Calu3 (cell line): ENCODE measurements at places on chromosomes 16 and 17.

DNA sequence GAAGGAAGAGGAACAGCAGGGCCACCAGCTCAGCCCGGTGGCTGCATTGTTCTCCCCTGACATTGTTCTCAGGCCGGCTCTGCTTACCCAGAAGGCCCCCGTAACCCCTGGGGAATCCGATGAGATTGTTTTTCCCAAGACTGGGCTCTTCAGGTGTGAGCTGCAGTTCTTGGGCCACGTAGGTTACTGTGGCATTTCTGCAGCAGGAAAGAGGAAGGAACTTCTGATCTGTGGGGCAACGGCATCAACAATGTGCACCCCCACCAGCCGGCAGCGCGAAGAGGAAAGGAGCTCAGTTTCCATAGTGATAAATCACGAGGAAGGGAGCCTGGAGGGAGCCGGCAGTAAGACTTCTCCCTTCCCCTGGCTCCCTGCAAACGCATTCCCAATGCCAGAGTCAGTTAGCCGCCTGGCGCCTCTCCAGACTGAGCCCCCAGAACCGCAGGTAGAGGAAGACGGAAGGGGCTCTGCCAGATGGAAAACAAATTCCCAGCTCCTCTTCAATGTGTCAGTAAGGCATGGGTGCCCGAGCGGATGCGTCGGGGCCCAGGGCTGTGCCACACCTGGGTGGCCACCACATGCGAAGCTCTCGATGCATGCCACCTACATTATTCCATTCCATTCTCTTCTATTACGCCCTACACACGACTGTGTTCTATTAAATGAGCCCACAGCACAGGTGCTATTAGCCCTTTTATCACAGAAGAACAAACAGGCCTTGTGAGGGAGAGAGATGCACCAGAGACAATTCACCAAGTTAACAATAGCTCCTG is 21.5 kb upstream of the PECAM1 start:
- no peak for DNase-seq
- H3K27me3 ChIP-seq: no peaks in the 10 kb centered on the region
- no peak overlapping the region for H3K27ac ChIP-seq
- H3K4me1 ChIP-seq: no peaks in the 10 kb centered on the region
- H3K4me3 ChIP-seq: no peak overlapping the region

GRCh38 chr16:75485230-75486013 is 9.8 kb downstream of the CHST6 start:
- peaks cover 7% of the 10 kb centered on the region for H3K36me3 ChIP-seq
- no peaks in the 10 kb centered on the region for H3K27me3 ChIP-seq
- peaks cover 43% of the 10 kb centered on the region for H3K4me1 ChIP-seq
- no peak for DNase-seq
- H3K27ac ChIP-seq: peak overlapping the region; percentile 2

GRCh38 chr17:19461116-19461515 is 50.1 kb downstream of the RNF112 start:
- peaks cover 29% of the 10 kb centered on the region for H3K27me3 ChIP-seq
- no peaks in the 10 kb centered on the region for H3K4me1 ChIP-seq
- H3K27ac ChIP-seq: no peak overlapping the region
- H3K36me3 ChIP-seq: no peaks in the 10 kb centered on the region

GRCh38 chr17:68509141-68510057 is 2.8 kb upstream of the PRKAR1A start:
- H3K27me3 ChIP-seq: no peaks in the 10 kb centered on the region
- peaks cover 32% of the 10 kb centered on the region for H3K36me3 ChIP-seq
- H3K27ac ChIP-seq: no peak overlapping the region
- peaks cover under 1% of the 10 kb centered on the region for H3K4me1 ChIP-seq
- no peak overlapping the region for H3K4me3 ChIP-seq
- DNase-seq: no peak

DNA sequence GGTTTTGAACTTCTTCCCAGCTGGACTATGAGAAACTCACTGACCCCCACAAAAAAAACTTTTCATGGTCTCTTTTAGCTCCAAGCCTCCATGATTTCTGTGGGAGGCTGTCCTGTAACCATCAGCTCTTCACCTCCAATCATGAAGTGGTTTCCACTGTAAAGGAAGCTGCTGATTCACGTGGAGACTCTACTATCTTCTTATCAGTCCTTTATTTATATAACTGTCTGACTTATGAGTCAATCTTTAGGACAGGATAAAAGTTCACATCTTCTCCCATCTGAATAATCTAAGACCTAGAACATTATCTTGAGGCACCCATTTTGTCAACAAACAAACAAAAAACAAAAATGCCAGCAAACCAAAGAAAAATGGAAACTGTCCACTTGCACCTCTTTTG is 409.9 kb downstream of the SLC39A11 start:
- H3K4me1 ChIP-seq: peaks cover 43% of the 10 kb centered on the region
- H3K4me3 ChIP-seq: peak overlapping the region; percentile 53
- peaks cover 4% of the 10 kb centered on the region for H3K36me3 ChIP-seq

GRCh38 chr17:74339537-74340195 is 13.6 kb downstream of the KIF19 start:
- no peak overlapping the region for H3K4me3 ChIP-seq
- peaks cover 82% of the 10 kb centered on the region for H3K27me3 ChIP-seq
- H3K36me3 ChIP-seq: no peaks in the 10 kb centered on the region
- H3K27ac ChIP-seq: no peak overlapping the region
- no peaks in the 10 kb centered on the region for H3K4me1 ChIP-seq
- no peak for DNase-seq

- peak; percentile 34 for DNase-seq
- no peaks in the 10 kb centered on the region for H3K4me1 ChIP-seq
- no peak overlapping the region for H3K27ac ChIP-seq
- H3K27me3 ChIP-seq: no peaks in the 10 kb centered on the region
- H3K4me3 ChIP-seq: no peak overlapping the region
These were observed 48.0 kb downstream of the TEKT5 start for GRCh38 chr16:10646581-10647263.

- peak overlapping the region; percentile 81 for H3K4me3 ChIP-seq
- peaks cover 17% of the 10 kb centered on the region for H3K27me3 ChIP-seq
- H3K4me1 ChIP-seq: peaks cover 10% of the 10 kb centered on the region
These were observed 390 bp upstream of the BBS2 start for GRCh38 chr16:56520251-56520577.

- no peaks in the 10 kb centered on the region for H3K36me3 ChIP-seq
- DNase-seq: no peak
- H3K4me1 ChIP-seq: no peaks in the 10 kb centered on the region
- H3K4me3 ChIP-seq: no peak overlapping the region
These were observed 14.6 kb upstream of the HSBP1 start for GRCh38 chr16:83793179-83793578.

DNA sequence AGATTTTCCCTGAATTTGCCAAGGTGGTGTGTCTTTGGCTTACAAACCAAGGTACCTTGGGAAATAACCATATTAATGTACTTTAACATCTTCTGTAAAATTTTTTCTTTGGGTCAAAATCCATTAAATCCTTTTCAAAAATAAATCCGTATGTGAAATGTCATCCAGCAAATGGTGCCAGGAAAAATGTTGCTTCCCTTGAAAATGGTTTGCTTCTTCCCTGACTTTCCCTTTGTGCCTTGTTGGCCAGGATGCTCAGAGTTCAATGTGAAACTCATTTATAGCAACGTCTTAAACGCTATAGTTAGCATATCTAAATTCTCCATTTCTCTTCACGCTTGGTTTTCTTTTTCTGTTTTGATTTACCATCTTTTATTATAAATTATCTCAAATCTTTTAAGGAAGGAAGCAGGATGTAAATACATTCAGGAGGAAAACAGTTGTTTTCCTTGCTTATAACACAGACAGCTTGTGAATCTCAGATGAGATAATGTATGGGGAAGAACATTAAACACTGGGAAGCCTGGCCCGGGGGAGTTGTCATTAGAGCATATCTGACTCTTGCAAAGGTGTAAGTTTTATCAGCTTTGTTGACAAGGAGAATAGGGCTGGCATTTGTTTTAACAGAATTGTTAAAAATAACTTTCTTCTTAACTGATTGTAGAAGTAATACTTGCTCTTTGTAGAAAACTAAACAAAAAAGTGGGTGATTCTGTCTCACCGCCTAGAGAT is 42.1 kb downstream of the GPRC5B start:
- H3K4me3 ChIP-seq: no peak overlapping the region
- no peaks in the 10 kb centered on the region for H3K36me3 ChIP-seq
- no peak for DNase-seq
- no peaks in the 10 kb centered on the region for H3K27me3 ChIP-seq
- H3K4me1 ChIP-seq: no peaks in the 10 kb centered on the region

GRCh38 chr16:89641458-89642119 is 15.9 kb downstream of the CHMP1A start:
- peaks cover 42% of the 10 kb centered on the region for H3K36me3 ChIP-seq
- peak overlapping the region; percentile 57 for H3K4me3 ChIP-seq
- DNase-seq: no peak
- peaks cover 12% of the 10 kb centered on the region for H3K4me1 ChIP-seq
- no peak overlapping the region for H3K27ac ChIP-seq

- no peak for DNase-seq
- H3K4me1 ChIP-seq: peaks cover 48% of the 10 kb centered on the region
- H3K36me3 ChIP-seq: peaks cover 62% of the 10 kb centered on the region
- peak overlapping the region; percentile 64 for H3K4me3 ChIP-seq
- H3K27me3 ChIP-seq: no peaks in the 10 kb centered on the region
- H3K27ac ChIP-seq: peak overlapping the region; percentile 74
These were observed 2.2 kb downstream of the BCKDK start for GRCh38 chr16:31110106-31111034.

GRCh38 chr16:84985079-84986065 is 26.0 kb downstream of the ZDHHC7 start:
- DNase-seq: peak; percentile 57
- H3K4me3 ChIP-seq: peak overlapping the region; percentile 1
- H3K4me1 ChIP-seq: peaks cover 56% of the 10 kb centered on the region

DNA sequence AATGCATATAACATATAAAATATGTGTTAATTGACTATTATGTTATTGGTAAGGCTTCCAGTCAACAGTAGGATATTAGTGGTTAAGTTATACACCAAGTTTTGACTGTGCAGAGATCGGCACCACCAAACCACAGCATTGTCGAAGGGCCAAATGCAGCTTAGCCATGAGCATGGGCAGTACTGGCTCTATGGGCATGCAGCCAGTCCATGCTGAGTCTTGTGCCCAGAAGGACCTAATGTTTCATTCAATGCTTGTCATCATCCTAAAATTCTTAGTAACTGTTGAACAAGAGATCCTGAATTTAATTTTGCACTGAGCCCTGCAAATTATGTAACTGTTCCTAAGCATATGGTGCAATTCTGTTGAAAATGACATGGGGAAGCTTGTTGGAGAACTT is 233.4 kb upstream of the HS3ST3A1 start:
- DNase-seq: no peak
- no peaks in the 10 kb centered on the region for H3K36me3 ChIP-seq
- no peaks in the 10 kb centered on the region for H3K27me3 ChIP-seq
- H3K4me3 ChIP-seq: no peak overlapping the region
- H3K27ac ChIP-seq: no peak overlapping the region
- H3K4me1 ChIP-seq: no peaks in the 10 kb centered on the region

- peaks cover 9% of the 10 kb centered on the region for H3K4me1 ChIP-seq
- H3K27ac ChIP-seq: peak overlapping the region; percentile 51
- peak; percentile 67 for DNase-seq
- H3K27me3 ChIP-seq: no peaks in the 10 kb centered on the region
- peaks cover 54% of the 10 kb centered on the region for H3K36me3 ChIP-seq
- H3K4me3 ChIP-seq: no peak overlapping the region
These were observed 9.8 kb downstream of the TMEM208 start for GRCh38 chr16:67236563-67237395.

DNA sequence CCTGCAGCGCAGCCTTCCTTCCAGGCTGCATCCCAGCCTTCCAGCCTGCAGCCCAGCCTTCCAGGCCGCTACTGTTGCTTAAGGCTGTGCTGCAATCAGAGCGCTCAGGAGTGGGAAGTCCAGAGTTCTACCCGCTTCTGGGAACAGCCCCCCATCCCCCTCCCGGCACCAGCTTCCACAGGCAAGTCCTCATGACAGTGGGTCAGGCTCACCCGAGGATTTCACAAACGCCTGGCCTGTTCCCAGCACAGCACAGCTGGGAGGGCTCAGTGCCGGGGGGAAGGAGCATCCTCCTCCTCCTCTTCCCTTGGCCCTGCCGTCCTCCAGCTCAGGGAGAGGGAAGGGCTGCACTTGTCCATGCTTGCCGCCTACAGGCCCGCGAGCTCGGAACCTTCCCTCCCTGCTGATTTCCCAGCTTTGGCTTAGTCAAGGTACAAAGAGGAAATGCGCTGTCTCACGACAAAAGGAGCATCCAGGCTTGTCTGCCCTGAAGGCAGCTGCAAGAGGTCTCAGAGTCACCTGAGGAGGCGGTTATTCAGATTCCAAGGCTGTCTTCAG is 8.3 kb downstream of the SOCS3 start:
- peaks cover 63% of the 10 kb centered on the region for H3K4me1 ChIP-seq
- H3K27ac ChIP-seq: peak overlapping the region; percentile 15
- no peak for DNase-seq
- H3K36me3 ChIP-seq: peaks cover 36% of the 10 kb centered on the region
- H3K27me3 ChIP-seq: no peaks in the 10 kb centered on the region

GRCh38 chr16:62638964-62639870 is 603.0 kb upstream of the CDH8 start:
- no peaks in the 10 kb centered on the region for H3K36me3 ChIP-seq
- H3K4me1 ChIP-seq: no peaks in the 10 kb centered on the region
- H3K27me3 ChIP-seq: no peaks in the 10 kb centered on the region
- H3K4me3 ChIP-seq: no peak overlapping the region
- DNase-seq: no peak
- H3K27ac ChIP-seq: no peak overlapping the region

DNA sequence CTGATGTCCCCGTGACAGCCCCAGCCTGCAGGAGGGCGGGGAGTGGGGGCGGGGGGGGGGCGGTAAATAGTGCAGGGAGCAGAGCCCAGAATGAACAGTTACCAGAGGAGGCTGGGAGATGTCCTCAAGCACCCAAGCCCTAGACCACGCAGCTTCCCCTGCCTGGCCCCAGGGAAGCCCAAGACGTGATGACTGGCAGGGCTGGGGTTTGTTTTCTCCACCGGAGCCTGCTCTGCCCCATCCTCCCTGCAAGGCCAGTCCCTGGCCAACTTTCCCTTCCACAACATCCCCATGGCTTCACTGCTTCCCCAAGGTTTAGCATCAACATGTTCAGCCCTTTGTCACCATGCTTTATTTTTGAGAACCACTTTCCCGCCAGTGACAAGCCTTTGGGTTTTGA is 1.4 kb upstream of the BEAN1 start:
- H3K4me3 ChIP-seq: no peak overlapping the region
- peaks cover 64% of the 10 kb centered on the region for H3K27me3 ChIP-seq
- no peak for DNase-seq

- peak overlapping the region; percentile 78 for H3K4me3 ChIP-seq
- H3K27ac ChIP-seq: no peak overlapping the region
- H3K36me3 ChIP-seq: peaks cover 44% of the 10 kb centered on the region
- peaks cover 42% of the 10 kb centered on the region for H3K4me1 ChIP-seq
These were observed 2.4 kb downstream of the TNRC6A start for GRCh38 chr16:24731722-24732419.

- H3K36me3 ChIP-seq: peaks cover 59% of the 10 kb centered on the region
- no peaks in the 10 kb centered on the region for H3K27me3 ChIP-seq
- H3K27ac ChIP-seq: no peak overlapping the region
These were observed 11.2 kb downstream of the RGS11 start for GRCh38 chr16:264440-264951.

- H3K36me3 ChIP-seq: no peaks in the 10 kb centered on the region
- no peak overlapping the region for H3K4me3 ChIP-seq
- no peak overlapping the region for H3K27ac ChIP-seq
- DNase-seq: no peak
- H3K4me1 ChIP-seq: no peaks in the 10 kb centered on the region
- peaks cover 59% of the 10 kb centered on the region for H3K27me3 ChIP-seq
These were observed 403.0 kb upstream of the ASIC2 start for GRCh38 chr17:33696102-33696501.
